ENCODE measurements at places on chromosomes 6 and 20. TPM values are rescaled to one million over a fixed set of nuclear protein-coding genes. Genes with fewer than 3 reads are reported as not detected.

MLN gene
- not detected for total RNA-seq

SLC17A3 gene
- total RNA-seq = not detected

GINM1 gene
- total RNA-seq = 19.3 TPM

TP53TG5 gene
- total RNA-seq = 0.08 TPM

GPR6 gene
- total RNA-seq = not detected

SMOC2 gene
- total RNA-seq = not detected

PAQR8 gene
- total RNA-seq = 21.0 TPM

FAM83C gene
- not detected for total RNA-seq

NR2E1 gene
- total RNA-seq = not detected

ELOVL4 gene
- 0.31 TPM for total RNA-seq

BANF2 gene
- not detected for total RNA-seq

FAM217A gene
- not detected for total RNA-seq

ZC3H12D gene
- 12.8 TPM for total RNA-seq

EPB41L1 gene
- not detected for total RNA-seq

SPDEF gene
- not detected for total RNA-seq

FITM2 gene
- 4.8 TPM for total RNA-seq

RFX6 gene
- not detected for total RNA-seq

MAP7 gene
- total RNA-seq = 3.1 TPM

All from activated naive CD4-positive, alpha-beta T cell treated with anti-CD3 and anti-CD28 coated beads, Interleukin-2, amount 10 ng/mL, durations not matched to agents 5 hours and 36 hours (primary cell).